ENCODE measurements at places on chromosomes 7 and 10.

- no peak for DNase-seq
These were observed 132.4 kb upstream of the PALS2 start for GRCh38 chr7:24440892-24441291.

GRCh38 chr7:157150882-157151281, 12.2 kb downstream of the UBE3C start:
- DNase-seq: peak; percentile 40

GRCh38 chr7:81973117-81973516, 203.3 kb upstream of the HGF start:
- no peak for DNase-seq

DNA sequence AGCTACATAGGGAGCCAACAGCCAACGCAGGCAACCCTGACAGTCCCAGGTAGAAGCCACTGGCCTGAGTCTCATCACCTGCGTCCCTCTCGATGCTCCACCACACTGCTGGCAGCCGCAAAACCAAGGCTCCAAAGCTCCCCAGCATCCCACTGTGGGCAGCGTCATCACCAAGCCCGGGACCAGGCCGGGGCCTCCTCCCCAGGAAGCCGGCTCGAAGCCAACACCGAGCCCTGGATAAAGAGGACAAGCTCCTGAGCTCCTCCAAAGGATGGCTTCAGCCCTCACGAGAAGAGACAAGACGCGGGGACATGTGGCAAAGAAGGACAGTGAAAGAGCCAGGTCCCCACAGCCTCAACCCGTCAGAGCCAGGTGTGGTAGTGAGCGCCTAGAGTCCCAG, 23.9 kb downstream of the PARD3 start:
- no peak for DNase-seq

DNA sequence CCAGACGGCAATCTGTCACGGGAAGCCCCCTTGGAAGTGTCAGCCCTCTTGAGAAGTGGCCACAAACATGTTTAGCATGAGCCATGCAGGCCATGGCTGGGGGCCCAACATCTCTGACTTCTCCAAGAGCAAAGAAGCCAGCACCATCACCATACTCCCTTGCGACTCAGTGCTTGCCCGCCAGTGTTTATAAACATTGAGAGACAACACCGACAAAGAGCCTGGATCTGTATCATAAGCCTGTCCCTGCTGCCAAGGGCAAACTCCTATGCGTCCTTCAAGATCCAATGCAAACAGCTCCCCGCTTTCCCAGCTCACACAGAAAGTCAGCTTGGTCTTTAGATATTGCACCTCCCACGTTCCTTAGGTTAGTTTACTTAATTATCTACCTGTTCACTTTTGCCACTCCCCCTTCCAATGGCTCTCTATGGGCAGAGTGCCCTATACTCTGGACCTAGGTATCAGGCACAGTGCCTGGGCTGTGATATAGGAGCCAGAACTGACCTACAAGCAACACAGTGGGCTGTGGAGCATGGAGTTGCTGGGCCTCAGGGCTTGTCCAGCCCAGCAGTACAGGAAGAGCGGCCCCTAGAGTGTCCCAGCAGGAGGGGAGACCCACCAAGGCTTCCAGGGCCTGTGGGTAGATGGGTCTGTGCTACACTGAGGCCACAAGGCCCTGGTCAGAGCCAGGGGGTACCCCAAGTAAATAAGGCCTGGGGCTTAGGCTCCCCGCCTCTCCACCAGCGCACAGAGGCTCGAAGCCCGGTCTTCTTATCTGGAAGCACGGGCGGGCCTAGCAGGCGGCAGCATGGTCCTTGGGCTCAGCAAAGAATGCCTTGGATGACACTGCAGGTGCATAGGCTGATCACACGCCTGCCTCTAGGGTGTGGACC, 37.7 kb downstream of the CAMK2B start:
- peak; percentile 7 for DNase-seq

DNA sequence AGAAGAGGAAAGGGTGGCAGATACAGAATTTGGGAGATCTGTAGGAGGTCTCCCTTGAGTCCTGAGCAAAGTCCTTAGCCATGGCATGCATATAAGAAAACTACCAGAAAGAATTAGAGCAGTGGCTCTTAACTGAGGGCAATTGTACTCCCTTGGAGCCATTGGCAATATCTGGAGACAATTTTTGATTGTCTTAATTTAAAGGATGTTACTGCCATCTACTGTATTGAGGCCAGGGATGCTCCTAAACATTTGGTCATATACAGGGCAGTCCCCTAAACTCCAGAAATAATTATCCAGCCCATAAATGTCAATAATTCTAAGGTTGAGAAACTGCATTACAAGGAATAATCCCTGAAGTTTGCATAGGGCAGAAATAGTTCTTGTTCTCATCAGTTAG, 136.4 kb upstream of the ODAD2 start:
- DNase-seq: no peak

- no peak for DNase-seq
These were observed 196.6 kb downstream of the BBS9 start for GRCh38 chr7:33325754-33326484.

- DNase-seq: no peak
These were observed 2.5 kb downstream of the ARHGAP12 start for GRCh38 chr10:31926160-31926559.

- no peak for DNase-seq
These were observed 8.9 kb upstream of the ZNF777 start for GRCh38 chr7:149469806-149470205.

- DNase-seq: no peak
These were observed 88.9 kb upstream of the KLF6 start for GRCh38 chr10:3873728-3874461.

GRCh38 chr7:75572814-75573213, 80.7 kb downstream of the SPDYE5 start:
- no peak for DNase-seq

DNA sequence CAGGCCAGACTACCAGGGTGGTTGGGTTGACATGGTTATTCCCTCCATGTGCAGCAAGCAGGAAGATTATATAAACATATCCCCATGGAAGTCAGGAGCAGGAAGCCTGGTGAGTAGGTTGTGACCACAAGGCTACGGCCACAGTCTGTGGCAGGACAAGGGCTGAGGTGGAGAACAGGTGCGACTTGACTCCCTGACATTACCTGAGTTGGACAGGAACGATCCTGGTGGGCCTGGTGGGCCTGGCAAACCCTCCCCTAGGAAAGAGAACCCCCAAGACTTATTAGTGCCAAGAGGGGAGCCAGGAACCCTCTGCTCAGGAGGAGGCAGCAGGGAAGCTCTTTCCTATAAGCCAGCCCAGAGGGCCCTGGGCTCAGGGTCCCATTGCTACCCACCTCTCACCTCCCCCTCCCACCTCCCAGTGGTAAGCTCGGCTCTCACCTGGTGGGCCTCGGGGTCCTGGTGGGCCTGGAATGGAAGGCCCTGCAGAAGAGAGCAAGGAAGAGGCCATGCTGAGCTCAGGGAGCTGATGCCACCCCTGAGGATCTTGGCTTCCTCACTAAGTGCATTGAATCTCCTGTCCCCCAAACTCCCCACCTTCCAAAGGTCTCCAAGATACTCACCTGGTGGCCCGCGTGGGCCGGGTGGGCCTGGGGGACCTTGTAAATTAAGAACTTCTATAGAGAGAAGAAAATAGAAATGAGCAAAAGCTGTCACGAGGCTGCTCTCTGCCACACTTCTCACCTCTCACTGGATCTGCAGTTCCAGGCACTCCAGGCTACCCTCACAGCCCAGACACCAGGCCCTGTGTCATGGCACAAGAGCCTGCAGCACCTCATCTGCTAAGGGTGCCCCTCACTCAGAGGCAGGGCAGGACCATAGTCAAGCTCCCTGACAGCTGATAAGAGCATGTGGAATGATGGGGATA, 44.6 kb downstream of the COL17A1 start:
- no peak for DNase-seq

DNA sequence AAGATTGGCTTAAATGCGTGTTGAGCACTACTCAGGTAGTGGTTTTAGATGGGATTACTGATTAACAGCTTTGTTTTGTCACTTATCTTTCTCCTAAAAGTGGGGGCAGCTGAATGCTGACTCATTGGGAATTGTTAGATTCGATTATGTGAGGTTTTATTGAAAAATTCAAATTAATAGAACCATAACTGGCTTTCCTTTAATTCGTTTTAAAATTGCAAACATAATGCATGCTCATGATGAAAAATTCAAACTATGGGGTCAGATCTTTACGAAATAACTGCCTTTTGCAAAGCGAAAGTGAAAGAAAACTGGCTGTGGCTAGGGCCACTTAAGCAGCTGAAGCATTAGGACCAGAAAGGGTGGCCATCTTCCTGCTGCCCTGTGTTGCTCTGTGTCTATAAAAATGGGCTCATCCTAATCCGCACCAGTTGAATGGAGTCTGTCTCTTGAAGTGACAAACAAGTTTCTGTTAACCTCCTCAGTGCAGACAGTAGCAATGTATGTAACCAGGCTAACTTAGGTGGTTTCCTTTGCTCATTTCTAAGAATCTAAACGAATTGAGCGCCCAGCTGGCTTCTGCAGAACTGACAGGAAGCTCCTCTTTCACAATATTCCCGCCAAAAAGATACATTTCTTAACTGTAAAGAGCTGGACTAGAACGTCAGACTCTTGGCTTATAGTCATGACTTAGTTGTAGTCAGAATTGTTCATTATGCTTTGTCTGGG, 27.8 kb downstream of the DENND10 start:
- no peak for DNase-seq
